ENCODE measurements at places on chromosomes 1 and 21. TPM values are rescaled to one million over a fixed set of nuclear protein-coding genes. Genes with fewer than 3 reads are reported as not detected.

DNA sequence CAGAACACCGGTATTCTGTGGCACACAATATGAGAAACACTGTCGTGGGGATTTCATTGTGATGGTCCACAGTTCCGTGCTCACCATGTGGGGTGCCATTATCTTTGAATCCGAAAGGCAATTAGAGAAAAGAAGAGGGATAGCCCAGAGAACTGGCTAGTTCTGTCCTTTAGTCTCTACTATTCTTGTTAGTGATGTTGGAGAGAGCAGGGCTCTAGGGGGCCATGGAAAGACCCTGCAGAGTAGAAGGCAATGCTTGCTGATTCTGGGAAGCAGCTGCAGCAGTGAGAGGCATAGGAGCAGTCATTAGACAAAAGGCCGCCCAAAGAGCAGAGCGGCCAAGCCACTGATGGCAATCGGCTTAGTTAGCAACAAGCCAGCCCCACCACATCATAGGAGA lies 146.3 kb downstream of the TSEN15 start:
- DNase-seq, result no peak

- peak; percentile 48 for DNase-seq
Observed at GRCh38 chr1:6263716-6264115, 2.8 kb upstream of the GPR153 start.

DNA sequence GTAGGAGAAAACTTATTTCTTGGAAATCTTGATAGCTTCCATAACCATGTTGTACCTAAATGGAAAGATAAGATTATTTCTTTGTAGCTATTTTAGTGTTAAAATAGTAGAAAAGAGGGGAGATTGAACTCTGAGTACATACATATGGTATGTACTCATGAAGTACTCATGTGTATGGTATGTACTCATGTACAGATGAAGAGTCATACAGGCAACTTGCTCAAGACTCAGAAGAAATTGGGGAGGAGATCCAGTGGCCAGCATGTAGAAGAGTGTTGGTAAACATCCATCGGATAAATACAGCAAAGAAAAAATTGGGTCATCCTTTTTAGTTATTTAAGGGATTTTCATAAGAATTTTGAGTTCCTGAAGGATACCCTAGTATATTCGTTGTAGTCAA lies 29.0 kb downstream of the MDM4 start:
- no peak for DNase-seq

DNA sequence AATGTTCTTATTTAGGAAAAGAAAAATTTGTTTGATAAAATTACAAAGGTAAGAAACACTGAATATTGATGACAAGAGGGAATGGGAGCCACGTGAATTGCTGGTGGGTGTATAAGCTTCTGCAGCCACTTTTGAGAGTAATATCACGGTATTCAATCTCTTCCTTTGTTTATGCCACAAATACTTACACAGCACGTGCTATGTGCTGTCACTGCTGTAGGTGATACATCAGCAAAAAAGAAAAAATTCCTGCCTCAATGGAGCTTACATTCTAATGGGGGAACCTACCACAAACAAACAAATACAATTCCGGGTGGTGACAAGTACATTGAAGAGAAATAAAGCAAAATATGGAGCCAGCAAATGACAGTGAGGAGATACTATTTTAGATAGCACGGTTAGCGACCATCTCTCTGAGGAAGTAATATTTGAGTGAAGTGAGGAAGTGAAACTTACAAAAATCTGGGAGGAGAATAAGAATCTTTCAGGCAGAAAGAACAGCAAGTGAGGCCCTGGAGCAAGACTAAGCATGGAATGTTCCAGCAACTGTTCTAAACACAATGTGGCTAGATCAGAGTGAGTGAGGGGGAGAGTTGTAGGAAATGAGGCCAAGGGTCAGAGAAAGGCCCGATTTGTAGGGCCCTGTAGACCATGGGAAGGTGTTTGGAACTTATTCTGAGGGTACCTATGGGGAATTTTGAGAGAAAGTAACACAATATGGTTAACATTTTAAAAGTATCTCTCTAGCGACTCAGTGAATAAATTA lies 2.6 kb upstream of the FCRLB start:
- no peak for DNase-seq

PGLYRP3 gene
- polyA plus RNA-seq, result not detected

TCHH gene
- 0.08 TPM for polyA plus RNA-seq

KLHDC9 gene
- polyA plus RNA-seq, result 1.0 TPM

Data from muscle of back (tissue), 13 donors.